ENCODE measurements at places on chromosomes 5 and 9. TPM values are rescaled to one million over a fixed set of nuclear protein-coding genes. Genes with fewer than 3 reads are reported as not detected.
A peak's percentile ranks its signal among the peaks of the same experiment; 100 is the strongest.

Gene CDH18
- total RNA-seq = not detected

DNA sequence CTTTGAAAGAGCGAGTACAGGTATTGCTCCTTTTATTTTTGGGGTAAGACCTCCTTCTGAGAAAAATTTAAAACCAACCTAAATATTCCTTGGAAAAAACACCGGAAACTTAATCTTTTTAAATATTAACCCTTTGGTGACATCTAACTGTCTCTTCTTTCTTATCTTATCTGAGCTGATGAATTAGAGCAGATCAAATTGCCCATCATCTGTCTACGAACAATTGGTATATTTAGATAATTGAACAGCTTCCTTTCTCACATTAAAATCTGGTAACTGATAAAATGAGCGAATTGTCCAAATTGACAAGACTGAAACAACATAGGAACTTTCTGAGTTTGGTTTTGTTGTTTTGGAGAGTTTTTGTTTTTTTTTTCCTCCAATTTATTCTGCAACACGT lies 2.0 kb downstream of the ISL1 start:
- DNase-seq = no peak

DNA sequence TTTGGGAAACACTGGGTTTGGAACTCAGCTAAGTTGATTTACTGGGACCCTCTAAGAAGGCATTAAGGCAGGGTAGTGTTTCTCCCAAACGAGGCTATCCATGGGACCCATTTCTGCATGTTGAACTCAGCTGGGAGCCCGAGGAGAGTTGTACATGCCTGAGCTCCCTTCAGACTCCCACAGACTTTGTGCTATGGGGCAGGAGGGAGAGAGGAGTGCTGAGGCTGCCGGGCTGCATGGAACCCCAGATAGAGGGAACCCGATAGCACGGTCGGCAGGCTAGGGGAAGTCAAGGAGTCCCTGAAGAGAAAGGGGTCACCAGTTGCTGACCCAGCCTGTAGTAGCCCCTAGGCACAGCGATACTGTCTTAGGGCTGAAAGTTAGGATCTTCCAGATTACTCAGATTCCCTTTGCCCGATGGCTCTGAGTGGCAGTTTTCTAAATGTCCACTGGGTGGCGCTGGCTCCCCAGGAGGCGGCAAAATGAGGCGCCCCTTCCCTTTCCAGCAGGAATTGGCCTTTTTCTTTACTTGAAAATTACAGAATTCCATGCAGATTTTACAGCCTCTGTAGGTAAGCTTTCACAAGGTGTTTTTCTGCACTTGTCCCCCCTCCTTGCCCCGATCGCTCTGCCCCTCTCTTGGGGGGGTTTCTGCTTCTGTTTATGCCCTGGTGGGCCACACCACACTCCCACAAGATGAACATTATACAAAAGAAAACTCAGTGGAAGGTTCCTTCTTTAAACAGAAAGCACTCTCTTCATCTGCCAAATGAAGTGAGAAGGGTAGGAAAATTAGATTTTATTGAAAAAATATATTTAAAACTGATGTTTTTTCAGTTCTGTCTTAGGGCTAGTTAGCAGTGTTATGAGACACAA lies 17.8 kb downstream of the NANS start:
- DNase-seq = peak; percentile 79

DNA sequence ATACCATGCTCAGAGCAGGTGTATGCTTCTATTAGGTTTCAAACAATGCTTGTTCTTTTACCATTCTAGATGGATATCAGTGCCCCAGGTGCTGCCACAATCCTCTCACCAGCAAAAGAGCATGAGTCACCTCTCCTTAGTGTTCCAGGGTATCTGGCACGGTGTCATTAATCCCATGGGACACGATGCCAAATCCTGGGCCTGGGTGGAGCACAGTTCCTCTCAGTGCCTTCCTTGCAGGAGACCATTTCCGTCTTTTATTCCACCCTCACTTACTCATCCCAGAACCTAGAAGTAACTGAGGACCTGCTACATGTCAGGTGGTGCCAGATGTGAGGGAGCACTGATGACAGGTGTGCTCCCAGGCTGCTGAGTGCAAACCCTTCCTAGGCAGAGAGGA lies 1.3 kb upstream of the OR13J1 start:
- DNase-seq = no peak

DNA sequence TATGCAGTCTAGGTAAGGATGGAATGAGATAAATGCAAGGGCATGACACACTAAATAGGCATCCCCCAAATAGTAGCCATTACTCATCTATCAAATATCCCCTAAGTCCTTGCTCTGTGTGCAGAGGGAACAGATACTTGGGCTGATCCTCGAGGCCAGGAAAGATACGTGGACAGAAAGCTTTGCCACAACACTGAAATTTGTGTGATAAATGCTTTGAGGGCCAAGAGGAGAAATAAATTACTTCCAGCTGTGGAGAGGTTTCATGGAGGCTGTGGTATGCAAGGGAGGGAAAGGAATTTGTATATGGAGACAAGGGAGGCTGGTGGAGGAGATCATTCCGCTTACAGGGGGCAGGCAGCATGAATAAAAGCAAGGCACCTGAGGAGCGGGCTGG lies 18.5 kb downstream of the ATOX1 start:
- no peak for DNase-seq

Gene ZNF782
- 2.8 TPM for total RNA-seq

- no peak for DNase-seq
These were observed 34.4 kb downstream of the SNX18 start for GRCh38 chr5:54551926-54552325.

DNA sequence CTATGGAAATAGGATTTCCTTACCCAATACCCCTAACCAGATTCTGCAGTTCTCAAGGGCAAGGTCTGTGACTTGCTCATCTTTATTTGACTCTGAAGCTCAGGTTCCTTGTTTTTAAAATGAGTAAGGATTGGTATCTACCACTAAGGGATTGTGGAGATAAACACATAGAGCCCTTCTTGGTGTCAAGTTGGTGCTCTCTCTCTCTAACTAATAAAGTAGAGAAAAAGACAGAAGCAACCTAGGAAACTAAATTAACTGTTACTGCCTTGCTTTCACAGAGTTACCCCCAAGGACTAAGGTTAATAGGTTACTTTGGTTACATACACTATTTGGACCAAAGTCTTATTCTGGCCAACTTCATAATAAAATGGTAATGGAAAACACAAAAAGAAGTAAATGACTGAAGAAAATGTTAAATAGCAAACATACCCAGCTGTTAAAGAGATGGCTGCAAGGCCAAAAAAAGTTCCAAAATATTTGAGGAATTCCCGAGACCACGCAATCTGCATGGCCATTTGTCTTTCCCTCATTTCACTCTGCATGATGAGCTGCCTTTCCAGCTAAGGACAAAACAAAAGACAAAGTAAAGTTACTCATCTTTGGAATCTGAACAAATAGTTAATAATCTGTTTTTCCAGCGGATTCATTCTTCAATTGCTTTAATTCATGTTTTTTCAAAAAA lies 21.8 kb upstream of the RLN1 start:
- no peak for DNase-seq

DNA sequence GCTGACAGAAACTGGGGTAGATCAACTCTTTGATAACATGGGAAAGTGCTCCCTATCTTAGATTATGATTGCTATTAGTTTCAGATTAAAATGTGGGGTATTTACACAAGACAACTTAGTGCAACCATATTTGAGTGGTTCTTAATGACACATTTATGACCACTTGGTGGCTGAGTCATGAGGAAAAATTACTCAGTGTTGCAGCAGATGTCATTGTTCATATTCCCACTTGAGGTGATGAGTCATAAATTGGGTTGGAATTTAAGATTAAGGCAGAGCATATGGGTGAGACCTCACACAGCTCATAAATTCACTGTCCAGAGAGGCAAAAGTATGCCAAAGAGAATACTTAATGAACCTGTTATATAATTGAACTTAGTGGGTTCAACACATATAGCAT lies 408.3 kb downstream of the DMRT2 start:
- no peak for DNase-seq
